Stimulated activated CD8-positive, alpha-beta memory T cell treated with anti-CD3 and anti-CD28 coated beads, Interleukin-7, amount 100 ng/mL, for 24 hours (primary cell): ENCODE measurements at places on chromosomes 1 and 21.

DNA sequence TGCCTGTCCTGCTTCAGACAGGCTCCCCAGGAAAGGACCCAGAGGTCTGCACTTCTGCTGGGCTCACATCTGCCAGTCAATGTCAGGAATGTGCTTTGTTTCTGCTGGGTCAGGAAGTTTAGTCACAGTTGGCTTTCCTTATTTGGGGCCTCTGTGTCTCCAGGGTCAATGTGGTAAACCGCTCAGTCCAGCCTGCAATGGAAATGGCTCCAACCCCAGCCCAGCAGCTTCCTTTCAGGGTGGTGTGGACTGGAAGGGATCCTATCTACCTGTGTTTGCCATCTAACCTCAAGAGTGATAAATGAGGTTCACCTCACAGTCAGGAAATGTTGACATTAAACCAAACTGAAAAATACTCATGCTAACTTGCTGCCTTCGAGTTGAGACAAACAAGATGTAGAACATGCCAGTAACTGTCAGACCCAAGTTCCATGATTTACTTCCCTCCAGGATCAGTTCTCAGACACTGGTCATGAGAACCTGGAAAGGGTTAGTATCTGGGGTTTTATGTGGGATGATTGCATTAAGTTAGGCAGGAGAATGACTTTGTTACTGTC lies 20.3 kb downstream of the ENO1 start:
- no peak for DNase-seq

GRCh38 chr1:20348326-20348915 lies 57.7 kb downstream of the VWA5B1 start:
- no peak for DNase-seq

DNA sequence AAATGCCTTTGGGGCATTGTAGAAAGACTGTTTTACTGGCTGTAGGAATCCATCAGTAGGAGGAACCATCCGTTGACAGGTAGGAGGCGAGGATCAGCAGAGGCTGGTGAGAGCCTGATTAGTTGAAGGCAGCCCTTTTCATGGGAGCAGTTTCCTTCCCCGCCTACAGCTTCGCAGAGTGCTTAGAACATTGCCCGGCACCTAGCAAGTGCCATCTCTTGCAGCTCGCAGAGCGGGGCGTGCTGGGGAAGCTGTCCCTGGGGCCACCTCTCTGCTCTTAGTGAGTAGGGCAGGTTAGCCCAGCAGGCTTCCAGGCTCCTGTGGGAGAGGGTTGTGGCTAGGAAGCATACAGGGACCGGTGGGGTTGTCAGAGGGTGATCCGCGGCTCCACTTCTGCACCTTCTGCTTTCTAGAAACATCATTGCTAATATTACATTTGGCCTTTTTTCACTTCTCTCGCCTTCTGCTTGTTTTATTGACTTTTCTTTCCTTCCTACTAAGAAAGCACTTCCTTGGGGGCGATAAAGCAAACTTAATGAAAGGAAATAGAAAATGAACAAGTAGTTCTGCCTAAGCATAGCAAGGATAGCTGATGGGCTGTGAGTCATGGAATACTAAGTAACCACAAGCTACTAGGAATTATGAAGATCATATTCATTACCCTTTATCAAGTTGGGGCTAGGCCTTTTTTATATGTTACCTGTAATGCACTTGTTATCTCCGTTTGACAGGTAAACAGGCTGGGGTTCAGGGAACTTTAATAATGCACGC lies 176.7 kb downstream of the GALNT2 start:
- DNase-seq = no peak

GRCh38 chr1:78950826-78951225 lies 55.7 kb downstream of the ADGRL4 start:
- no peak for DNase-seq

- no peak for DNase-seq
Measured at GRCh38 chr1:30103708-30104411, 619.5 kb downstream of the MATN1 start.

GRCh38 chr21:40625991-40626390 lies 221.0 kb downstream of the DSCAM start:
- DNase-seq = no peak

DNA sequence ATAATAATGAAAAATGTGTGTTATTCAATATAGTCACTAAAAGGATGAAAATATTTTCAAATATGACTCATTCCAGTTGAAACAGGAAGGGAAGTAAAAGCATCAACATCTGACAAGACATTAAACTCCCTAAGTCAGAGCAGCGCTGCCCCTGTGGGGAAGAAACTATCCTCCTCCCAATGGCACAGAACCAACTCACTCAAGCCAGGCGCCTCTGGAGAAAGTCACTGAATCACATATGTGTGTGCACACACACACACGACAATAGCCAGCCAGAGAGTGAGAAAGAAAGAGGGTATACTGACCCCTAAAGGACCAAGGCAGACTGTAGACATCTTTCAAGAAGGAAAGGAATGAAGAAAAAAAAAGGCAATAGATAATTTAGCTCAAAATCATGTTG lies 126.9 kb downstream of the SETD4 start:
- DNase-seq = no peak

DNA sequence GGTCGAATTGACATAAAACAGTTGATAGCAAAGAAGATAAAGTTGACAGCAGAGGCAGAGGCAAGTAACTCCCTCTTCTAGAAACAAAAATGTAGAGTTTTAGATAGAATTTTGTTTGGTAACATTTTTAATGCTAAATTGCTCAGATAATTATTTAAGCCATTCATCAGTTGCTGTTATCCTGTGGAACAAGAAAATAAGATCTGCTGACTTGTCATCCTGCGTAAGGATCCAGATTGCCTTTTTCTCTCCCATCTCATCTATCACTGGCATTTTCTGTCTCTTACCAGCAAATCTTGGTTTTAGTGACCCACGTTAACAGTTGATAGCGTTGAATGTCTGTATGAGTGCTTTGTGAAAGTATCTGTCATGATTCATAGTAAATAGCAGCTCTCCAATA lies 29.8 kb downstream of the SOAT1 start:
- DNase-seq = no peak

- no peak for DNase-seq
Measured at GRCh38 chr1:113138778-113139177, 65.8 kb downstream of the LRIG2 start.

- DNase-seq = no peak
Measured at GRCh38 chr1:41361495-41362356, 492 bp downstream of the FOXO6 start.

DNA sequence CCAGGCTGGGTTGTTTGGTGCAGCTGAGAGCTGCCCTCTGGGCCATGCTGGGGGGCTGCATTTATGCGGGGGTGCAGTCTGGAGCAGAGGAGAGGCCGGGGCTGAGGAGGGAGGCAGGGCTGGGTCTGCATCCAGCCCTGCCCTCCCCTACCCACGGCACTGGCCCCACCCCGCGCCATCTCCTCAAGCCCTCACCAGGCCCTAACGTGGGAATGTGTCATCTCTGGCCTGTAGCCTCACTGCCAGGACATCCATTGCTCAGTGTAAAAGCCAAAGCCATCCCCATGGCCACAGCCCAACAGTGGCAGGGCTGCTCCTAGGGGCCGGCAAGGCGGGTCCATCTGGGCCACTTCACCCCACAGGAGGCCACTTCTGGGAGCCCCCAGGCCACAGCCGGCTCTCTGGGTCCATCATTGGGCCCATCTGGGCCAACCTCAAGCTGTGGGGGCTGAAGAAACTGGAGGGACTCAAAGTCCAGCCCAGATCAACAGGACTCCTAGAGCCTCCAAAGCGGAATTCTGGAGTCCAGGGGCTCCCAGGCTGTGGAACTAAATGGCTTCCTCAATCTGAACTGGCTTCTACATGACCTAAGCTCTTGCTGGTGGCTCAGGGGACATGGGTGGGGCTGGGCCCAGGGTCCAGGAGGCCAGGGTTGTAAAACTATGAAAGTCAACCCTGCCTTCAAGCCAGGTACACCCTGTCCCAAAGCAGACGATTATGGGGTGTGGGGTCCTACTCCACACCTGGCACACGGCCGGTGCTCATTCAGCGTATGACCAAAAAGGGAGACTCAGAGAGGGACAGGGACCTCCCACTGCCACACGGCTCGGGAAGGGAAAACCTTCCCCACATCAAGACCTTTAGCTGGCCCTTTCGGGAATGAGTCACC lies 32.6 kb downstream of the RUNX3 start:
- DNase-seq = no peak

DNA sequence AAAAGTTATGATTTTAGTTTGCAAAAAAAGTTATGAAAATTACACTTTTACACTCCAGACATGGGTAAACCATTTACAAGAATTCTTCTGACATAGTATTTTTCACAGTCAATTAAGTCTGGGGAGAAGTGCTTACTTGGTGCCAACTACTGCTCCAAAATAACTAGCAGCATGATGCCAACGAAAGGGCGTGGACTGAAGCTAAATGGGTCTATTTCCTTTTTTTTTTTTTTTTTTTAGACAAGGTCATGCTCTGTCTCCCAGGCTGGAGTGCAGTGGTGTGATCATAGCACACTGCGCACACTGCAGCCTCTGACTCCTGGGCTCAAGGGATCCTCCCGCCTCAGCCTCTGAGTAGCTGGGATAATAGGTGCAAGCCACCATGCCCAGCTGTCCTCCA lies 43.2 kb downstream of the FMO4 start:
- no peak for DNase-seq

DNA sequence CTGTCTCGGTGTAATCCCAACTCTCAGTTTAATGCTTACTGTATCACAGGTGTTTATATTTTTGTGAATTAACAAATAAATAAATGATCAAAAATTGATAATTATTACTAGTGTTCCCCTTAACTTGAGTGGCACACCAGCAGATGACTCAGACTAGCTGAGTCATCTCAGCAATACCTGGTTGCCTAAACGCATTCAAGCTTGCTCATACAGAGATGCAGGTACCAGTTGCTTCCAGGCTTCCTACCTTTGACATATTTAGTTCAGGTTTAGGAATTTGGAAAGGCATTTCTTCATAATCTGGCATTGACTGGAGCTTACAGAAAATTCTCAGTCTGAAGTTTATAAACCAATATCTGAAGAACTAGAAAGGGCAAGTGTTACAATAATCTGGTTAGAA lies 78.9 kb upstream of the LMO4 start:
- DNase-seq = no peak

GRCh38 chr1:82464362-82465001 lies 663.7 kb downstream of the ADGRL2 start:
- DNase-seq = no peak
